ENCODE measurements at places on chromosomes 7 and 10.

DNA sequence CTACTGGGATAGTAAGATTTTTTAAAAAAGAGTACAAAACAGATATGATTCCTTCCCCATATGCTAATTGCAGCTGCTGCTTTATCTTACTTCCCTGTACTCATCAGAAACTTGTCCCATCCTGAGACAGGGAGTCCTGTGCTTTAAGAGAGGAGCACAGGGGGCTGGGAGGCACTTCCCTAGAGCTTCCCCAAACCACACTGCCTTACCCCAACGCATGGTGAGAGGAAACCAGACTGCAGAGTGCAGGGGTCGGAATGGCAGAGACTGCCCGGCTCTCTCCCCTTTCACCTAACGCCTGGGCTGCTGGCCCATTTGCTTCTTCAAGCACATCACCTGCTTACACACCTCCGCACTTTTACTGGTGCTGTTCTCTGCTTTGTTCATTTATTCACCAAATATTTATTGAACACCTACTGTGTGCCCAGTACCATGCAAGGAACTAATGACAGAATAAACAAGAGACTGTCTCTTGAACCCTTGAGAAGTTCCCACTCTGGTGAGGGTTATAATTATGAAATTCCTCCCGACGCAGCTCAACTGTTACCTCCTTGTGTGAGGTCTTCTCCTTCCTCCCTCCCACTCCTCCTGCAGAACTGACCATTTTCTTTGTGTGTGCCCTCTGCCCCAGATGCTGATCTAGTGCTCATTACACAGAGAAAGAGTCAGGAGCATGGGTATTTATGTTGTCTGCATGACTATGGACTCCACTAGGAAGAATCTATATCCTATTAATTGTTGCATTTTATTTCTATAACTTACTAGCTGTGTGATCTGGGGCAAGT, 289.7 kb downstream of the TCF7L2 start:
- no peak for DNase-seq

DNA sequence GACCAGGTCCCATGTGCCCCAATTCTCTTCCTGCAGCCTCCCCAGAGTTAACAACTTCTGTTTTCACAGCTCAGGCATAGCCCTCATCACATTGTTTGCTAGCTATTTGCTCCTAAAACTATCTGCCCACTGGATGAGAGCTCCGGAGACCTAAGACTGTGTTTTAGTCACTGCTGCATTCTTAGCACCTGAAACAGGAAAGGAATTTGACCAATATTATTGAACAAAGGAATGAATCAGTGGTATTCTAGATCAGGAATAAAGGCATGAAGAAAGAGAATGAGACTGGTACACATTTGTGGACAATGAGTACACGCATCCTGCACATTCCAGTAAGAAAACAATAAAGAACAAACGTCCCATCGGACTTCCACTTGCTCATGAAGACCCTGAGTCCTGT, 54.8 kb downstream of the PPP1R17 start:
- no peak for DNase-seq

DNA sequence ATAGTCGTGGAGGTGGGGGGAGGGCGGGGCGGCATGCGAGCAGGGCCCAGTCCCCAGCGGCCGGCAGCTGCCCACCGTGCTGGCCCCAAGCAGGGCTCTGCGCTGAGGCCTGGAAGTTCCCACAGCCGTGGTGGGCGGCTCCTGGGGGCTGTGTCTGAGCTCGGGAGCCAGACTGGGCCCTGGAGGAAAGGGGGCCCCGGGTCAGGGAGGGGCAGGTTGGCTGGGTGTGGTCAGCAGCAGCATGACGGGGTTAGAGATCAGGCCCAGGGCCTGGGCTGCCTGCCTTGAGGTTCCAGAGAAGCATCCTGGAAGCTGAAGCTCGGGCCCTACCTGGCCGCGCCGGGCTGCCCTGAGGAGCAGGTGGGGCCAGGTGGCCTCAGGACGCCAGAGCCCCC, 22.1 kb downstream of the GET4 start:
- no peak for DNase-seq

GRCh38 chr10:92562424-92562823, 11.5 kb downstream of the IDE start:
- no peak for DNase-seq

DNA sequence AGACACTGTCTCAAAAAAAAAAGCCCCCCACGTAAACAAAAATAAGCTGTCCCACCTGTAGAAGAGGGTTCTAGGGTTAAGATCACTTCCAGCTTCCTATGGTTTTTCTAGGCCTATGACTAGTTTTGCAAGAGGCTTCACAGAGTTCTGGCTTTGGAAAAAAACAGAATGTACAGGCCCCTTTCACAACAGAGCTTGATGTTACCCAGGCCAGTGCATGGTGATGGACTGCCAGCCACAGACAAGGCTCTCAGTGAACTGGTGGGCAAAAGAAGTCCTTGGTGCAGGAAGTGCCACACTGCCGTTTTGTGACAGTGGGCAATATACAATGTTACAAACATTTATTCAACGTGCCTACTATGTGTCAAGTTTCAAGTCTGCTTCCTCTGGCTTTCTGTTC, 18.3 kb upstream of the EFCAB10 start:
- no peak for DNase-seq

DNA sequence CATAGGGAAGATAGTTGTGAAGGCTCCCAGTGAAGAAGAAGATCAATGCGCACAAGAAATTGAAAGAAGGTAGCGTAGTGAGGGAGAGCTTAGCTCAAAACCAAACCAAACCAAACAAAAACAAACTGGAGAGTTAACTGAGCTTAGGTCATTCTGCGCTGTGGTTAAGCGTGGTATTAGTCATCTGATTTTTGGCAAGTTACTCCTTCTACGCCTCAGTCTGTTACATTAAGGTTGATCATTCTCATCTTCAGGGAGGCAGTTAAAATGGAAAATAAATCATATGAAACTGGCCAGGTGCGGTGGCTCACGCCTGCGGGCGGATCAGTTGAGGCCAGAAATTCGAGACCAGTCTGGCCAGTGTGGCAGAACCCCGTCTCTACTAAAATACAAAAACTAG, 259.7 kb downstream of the EXOC4 start:
- DNase-seq: peak; percentile 85

- peak; percentile 97 for DNase-seq
Observed at GRCh38 chr7:129665013-129665401, 53.5 kb downstream of the NRF1 start.

DNA sequence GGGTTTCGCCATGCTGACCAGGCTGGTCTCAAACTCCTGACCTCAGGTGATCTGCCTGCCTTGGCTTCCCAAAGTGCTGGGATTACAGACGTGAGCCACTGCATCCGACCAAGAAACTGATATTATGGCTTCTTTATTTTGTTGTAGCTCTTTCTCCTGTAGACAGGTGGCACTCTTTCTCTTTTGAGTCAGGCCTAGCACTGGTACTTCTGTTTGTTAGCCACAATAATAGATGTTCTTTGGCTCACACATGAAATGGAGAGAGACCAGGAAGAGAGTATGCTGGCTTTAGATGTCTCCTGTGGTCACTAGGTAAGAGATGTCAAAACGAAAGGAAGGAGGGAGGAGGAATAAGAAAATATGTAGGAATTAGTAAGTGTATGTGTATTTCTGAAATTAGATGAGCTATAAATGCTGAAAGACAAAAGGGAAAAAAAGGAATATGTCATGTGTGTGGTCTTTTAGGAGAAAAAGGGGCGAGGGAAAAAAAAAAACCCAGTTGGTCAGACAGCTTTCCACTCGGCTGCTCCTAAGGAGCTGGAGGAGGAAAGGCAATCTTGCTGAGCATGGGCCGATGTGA, 78.7 kb downstream of the CLEC2L start:
- DNase-seq: peak; percentile 15

GRCh38 chr7:138125598-138126111, 49.4 kb downstream of the AKR1D1 start:
- DNase-seq: peak; percentile 49

- DNase-seq: no peak
Observed at GRCh38 chr10:133358162-133358924, 524 bp upstream of the FUOM start.

- no peak for DNase-seq
Observed at GRCh38 chr7:69814421-69814962, 216.2 kb downstream of the AUTS2 start.

DNA sequence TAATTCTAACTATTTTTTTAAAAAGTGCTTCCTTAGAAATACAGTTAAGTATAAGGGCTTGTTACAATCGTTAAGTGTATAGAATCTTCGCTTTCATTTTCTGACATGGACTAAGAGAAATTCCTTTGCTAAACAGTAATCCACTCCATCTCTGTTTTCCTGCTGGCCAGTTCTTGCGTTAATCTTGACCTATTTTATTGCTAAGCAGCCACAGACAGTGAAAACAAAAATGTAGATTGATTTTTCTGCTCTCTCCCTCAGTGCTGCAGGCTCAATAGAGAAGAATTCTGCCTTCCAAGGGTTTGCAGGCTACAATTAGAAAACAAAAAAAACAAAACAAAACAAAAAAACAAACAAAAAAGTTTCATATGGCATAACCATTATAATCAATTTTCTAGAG, 310.4 kb upstream of the ADARB2 start:
- DNase-seq: no peak

GRCh38 chr10:81248886-81249285, 626.1 kb upstream of the NRG3 start:
- no peak for DNase-seq

GRCh38 chr7:28328822-28329660, 83.3 kb upstream of the CREB5 start:
- DNase-seq: no peak

- DNase-seq: no peak
Observed at GRCh38 chr10:98295907-98296306, 27.9 kb upstream of the LOXL4 start.

GRCh38 chr10:81179805-81180452, 642.2 kb downstream of the SH2D4B start:
- DNase-seq: no peak

DNA sequence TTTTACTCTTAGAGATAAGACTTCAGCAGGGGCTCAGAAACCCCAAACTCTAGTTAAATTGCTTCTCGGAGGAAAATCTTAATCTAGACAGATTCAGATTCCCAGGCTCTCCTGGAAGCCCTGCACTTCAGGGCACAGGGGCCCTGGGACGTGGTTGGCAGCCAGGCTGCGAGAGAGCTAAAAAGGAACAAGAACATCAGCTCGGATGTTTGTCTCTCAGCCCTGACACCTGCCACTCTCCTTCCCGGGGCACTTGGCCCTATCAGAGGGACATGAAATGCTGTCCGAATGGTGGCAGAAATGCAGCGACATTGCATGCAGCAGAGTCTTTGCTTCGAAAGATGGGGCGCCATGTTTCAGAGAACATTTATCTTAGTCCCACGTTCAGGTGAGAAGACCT, 166.8 kb downstream of the CCDC3 start:
- DNase-seq: no peak

DNA sequence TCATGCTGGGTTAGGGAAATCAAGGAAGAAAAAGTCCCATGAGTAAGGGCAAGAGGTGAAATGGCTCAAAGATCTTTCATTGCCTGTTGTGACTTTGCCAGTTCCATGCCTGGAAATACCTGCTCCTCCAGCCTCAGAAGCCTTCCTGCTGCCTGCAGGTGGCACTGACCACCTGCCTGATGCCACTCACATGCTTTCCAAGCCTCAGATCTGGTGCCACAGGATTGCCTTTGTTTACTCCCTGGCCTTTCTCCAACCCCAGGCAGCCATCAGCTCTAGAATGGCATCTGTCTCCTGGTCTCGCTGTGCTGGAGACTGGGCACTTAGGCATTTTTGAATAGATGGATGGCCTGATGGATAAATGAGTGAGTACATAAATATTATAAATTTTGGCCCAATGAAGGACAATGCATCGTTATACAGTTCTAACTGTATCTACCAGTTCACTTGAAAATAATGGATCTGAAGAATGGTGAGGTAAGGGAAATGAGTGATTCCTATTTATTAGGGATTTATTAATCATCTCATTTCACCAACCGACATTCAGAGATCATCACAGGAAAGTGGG, 657.2 kb downstream of the INHBA start:
- DNase-seq: no peak

GRCh38 chr10:66983475-66983818, 57.6 kb downstream of the LRRTM3 start:
- DNase-seq: no peak

DNA sequence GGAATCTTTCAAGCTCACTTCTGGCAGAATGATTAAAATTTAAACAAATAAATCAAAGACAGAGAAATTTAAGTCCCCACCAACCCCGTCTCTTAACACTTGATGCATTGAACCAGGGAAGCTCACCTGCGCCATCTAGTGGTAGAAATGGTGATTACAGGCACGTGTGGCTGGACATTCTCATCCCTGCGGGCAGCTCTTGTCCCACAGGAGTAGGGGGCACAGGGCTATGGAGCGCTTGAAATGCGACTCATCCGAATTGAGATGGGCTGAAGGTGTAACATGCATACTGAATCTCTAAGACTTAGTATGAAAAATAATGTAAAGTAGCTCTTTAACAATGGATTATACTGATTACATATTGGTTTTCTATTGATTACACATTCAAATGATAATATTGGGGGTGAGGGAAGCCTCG, 24.8 kb upstream of the SLIT1 start:
- peak; percentile 45 for DNase-seq

GRCh38 chr7:100478958-100479660, at the start of gene TSC22D4:
Gene TSC22D4 (minus strand): TSS chr7:100479214. CDS start chr7:100478038, 1,176 bp downstream.
- peak; percentile 88 for DNase-seq

- no peak for DNase-seq
Observed at GRCh38 chr7:98753989-98754479, 115.8 kb downstream of the TMEM130 start.

GRCh38 chr7:148791546-148791945, 92.5 kb downstream of the EZH2 start:
- DNase-seq: no peak

GRCh38 chr10:79105150-79105739, 36.5 kb downstream of the ZMIZ1 start:
- DNase-seq: no peak

- no peak for DNase-seq
Observed at GRCh38 chr7:105594034-105594433, 12.7 kb upstream of the EFCAB10 start.

GRCh38 chr7:6221340-6222319, 50.8 kb downstream of the CYTH3 start:
- DNase-seq: peak; percentile 94
